Stimulated activated CD4-positive, alpha-beta T cell treated with anti-CD3 and anti-CD28 coated beads, Interleukin-15, amount 100 ng/mL, for 1 hour (primary cell): ENCODE measurements at places on chromosomes 1 and 21.

DNA sequence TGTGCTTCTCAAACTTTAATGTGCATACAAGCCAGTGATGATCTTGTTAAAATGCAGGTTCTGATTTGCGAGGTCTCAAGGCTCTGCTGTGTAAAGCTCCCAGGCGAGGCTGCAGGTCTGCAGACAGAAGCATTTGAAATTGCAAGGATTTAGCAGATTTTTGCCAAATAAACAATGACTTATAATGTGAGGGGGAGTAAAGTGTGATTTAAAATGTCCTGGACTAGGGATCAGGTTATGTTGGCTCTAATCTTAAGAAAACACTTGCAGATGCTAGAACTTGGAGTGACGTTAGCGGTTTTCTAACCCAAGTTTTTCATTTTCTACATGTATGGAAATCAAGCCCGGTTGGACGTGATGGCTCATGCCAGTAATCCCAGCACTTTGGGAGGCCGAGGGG lies 16.2 kb upstream of the ACTN2 start:
- no peak for DNase-seq

DNA sequence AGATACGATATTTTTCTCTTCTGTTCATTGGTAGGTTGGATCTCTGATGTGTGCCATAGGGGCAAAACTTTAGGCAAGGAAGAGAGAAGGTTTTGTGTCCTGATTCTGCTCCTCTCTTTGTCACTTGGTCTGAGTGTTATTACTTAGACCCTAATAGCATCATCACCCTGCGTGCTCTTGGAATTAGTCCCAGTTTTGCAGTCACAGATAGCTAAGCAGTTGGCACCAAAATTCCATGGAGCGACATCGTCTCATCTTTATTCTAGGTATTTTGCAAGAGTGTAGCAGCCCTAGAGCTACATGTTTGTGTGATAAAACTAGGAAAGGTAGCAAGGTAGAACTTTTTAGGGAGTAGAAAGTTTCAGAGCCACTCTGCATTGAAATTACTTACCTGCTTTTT lies 23.8 kb downstream of the PIP5K1A start:
- DNase-seq, result no peak

DNA sequence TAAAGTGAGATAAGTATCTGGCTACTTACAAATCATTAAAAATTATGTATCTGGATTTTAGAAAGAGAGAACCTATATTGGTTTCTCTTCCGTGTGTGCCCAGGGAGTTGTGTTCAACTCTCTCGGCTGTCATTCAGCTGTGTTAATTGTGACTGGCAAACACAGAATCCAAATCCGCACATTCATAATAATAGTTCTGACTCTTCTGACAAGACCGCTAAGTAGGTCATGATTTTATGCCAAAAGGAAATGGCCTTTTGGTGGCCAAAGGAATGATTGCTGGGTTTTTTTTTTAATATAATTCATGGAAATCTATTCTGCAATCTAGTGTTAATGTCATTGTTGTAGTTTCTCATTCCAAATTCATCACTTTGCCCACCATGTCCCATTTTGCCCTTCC lies 110.7 kb downstream of the AK5 start:
- no peak for DNase-seq

- no peak for DNase-seq
Measured at GRCh38 chr1:210822932-210823331, 311.0 kb downstream of the KCNH1 start.

DNA sequence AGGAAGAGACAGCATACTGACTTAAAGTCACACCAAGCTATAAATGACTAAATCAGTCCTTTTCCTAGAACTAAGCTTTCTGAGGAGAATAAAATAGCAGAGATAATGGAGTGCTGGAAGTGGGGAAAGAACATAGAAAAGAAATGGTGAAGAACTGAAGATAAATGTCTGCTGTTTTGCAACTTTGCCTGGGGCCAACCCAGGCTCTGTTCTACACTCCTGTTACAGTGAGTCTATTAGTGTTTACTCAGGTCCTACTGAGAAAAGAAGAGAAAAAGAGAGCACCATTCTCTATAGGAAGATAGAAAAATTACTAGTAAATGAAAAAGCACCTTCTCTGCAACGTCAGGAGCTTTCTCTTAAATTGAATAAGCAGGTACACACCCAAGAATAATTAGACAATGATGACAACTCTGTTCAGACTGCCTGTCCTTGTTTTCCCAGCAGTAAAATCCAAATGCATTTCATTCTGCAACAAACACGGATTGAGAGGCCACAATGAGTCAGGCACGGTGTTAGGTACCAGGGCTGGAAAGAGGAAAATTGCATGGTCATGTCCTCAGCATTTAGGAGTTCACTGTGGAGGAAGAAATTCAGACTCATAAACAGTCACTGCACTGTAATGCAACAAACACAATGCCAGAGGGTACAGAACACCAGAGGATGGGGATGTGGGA lies 139.4 kb upstream of the CAMK1G start:
- DNase-seq, result no peak

DNA sequence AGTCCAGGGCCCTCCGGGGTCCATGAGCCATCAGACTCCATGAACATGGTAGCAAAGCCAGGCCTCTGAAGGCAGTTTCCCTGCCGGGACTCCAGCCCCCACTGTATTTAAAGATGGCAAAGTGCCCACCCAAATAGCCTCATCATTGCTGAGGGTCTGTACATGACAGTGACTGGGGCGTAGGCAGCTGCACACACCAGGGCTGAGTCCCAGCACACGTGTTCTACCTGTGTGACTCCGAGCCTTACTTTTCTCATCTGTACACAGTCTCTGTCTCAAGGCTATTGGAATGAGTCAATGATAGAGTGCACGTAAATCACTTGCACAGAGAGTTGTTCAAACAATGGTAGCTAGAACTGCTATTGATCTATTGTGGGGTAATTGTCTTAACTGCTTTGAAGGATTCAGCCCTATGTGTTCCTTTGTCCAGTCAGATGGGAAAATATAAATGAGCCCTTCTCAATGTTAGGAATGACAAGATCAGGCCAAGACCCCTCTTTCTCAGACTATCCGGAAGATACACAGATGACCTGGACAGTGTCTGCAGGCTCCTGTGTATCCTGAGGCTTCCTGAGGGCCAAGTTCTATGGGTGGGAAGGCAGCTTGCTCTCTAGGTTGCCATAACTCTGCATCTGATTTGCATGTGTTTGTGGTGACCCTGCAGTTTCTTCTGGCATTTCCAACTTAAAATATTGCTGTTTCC lies 48.9 kb downstream of the RASSF5 start:
- DNase-seq, result no peak

- no peak for DNase-seq
Measured at GRCh38 chr1:117615474-117615873, 9.6 kb downstream of the TENT5C start.

- no peak for DNase-seq
Measured at GRCh38 chr1:28885977-28886730, 28.2 kb upstream of the EPB41 start.

DNA sequence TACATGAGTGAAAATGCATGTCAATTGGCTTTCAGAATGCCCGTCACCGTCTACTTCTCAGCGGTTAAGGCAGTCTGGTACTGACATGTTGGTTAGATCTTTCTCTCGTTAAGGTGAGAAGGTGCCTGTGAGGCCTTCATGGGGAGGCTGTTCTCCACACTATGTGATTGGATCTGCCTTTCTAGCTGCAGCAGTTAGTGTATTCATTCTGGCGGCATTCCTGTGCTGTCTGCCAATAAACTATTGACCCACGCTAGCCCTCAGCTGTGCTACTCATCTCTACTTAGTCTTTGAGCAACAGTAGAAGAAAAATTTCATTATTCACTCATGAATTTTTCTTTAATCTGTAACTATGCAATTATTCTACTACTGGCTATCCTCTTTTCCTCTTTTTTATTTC lies 32.0 kb downstream of the CCSAP start:
- DNase-seq, result no peak

GRCh38 chr1:198212126-198212525 lies 55.3 kb downstream of the NEK7 start:
- no peak for DNase-seq

DNA sequence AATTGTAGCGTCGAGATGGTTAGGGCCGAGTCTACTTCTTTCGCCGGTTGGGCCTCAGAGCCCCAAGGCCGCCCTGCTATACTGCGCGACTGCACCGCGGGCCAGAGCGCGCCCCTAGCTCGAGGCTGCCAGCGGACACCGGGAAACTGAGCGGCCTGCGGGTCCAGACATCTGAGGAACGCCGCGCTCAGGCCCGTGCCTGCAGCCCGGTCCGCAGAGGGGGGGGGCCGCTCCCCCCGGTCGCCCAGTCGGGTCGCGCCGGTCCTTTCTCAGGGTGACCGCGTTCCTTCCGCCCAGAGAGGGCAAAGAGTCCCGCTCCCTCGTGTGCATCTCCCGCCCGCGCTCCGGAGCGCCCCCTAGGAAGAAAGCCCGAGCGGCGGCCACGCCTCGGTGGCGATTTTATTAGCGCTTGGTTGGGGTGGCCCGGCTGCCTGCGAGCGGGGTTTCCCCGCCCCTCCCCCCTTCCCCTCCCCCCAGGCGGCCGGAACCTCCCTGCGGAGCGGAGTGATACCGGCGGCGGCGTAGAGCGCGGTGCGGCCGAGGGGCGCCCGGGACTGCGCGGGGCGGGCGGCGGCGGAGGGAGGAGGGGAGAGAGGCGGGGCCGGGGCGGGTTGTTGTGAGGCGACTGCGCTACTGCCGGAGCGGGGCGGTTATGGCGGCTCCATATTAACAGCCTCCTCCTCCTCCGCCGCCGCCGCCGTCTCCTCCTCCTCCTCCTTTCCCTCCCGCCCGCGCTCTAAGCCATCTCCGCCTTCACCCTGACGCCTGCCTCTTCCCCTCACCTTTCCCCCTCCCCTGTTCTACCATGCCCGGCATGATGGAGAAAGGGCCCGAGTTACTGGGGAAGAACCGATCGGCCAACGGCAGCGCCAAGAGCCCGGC lies at the start of gene RCOR3:
Gene RCOR3, plus strand, starts transcription at position 611 of the 882 bp plus-strand sequence. Its CDS starts 195 bp downstream, at position 806.
- peak; percentile 85 for DNase-seq

GRCh38 chr1:7366955-7367665 lies 404.0 kb upstream of the VAMP3 start:
- DNase-seq, result no peak

- DNase-seq, result no peak
Measured at GRCh38 chr1:36829066-36829465, 205.2 kb downstream of the GRIK3 start.

GRCh38 chr1:101071470-101071891 lies 45.9 kb upstream of the DPH5 start:
- no peak for DNase-seq

GRCh38 chr1:8239039-8239305 lies 78.9 kb upstream of the SLC45A1 start:
- no peak for DNase-seq

DNA sequence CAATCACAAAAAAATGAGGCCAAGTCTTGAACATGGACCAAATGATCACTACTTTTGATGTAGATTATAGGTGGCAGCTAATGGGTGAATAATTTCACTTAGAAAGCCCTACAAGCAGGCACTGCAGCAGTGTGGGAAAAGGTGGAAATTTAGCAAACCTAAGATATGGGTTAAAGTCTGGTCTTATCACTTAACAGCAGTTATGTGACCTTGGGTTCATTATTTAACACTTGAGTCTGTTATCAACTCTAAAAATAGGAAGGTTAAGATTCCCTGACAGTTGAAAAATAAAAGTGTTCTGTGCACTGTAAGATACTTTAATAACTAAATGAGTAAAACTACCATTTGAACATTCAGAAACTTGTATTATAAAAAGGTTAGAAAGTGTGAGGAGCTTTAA lies 47.5 kb downstream of the SSX2IP start:
- no peak for DNase-seq

DNA sequence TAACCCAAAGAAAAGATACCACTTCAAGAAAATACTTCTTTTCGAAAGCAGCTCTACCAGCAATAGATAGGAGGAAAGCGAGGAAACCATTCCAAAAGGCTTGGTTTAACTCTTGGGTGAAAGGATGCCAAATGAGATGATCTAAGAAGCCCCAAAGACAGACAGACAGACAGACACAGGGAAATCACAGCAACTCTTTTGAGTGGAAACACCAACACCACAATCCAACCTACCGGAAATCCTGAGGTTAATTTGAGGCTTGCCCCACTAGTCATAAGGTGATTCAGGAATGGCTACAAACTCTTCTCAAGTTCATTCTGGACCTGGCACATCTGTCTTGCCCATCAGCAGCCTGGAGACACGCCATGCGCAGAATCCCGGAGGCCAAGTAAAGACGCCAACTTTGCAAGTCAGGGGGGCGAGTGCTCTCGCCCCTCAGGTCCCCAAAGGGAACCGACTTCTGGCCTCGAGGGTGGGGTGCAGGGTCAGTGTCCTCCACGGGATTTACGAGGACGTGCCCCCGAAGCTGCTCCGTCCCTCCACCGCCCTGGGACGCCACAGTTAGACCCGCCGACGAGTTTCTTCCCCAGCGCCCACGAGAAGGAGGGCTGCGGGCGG lies 778 bp downstream of the EVI5 start:
- DNase-seq, result no peak

DNA sequence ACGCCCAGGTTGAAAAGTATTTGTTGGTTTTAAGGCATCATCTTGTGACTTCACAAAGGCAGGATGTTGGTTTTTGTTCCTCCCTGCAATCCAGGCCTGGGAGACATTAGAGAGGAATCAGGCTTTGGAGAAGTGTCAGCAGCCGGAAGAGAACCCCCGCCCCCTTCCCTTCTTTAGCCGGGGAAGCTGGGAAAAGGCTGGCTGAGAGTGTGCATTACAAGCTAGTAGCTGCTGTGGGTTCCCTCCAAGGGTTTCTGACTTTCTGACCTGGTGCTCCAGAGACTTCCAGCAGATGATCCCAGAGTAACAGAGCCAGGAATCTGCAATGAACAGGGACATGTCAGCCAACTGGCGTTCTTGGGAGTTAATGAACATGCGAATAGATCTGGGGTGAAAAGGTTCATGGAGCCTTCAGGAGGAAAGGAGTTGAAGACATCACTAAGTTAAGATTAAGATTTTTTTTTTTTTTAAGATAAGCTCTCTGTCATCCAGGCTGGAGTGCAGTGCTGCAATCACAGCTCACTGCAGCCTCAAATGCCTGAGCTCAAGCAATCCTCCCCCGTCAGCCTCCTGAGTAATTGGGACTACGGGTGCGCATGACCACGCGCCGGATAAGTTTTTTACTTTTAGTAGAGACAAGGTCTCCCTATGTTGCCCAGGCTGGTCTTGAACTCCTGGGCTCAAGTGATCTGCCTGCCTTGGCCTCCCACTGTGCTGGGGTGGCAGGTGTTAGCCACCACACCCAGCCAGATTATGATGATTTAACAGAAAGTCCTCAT lies 7.5 kb downstream of the DISP3 start:
- no peak for DNase-seq

DNA sequence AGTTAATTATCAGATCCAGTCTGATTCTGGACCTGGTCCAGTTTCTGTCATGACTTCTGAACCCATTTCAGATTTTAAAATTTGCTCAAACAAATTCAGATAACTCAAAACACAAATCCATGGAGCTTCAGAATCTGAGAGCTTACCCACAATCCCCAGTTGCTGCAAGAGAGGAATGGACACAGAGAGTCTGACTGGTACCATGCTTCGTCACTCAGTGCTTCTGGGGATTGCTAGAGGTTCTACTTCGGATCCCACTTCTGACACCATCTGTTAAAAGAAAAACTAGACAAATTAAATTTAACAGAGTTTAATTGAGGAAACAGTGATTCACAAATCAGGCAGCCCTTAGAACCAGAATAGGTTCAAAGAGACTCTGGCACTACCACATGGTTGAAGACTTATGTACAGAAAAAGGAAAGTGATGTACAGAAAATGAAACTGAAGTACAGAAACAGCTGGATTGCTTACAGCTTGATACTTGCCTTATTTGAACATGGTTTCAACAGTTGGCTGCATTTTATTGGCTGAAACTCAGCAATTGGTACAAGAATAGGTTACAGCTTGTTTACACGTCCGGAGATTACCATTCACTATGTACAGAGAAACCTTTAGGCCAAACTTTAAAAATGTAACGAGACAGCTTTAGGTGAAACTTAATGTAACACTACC lies 60.7 kb upstream of the TEKT2 start:
- DNase-seq, result no peak
